GM03348 (cell line): ENCODE measurements at places on chromosomes 11 and 22.

DNA sequence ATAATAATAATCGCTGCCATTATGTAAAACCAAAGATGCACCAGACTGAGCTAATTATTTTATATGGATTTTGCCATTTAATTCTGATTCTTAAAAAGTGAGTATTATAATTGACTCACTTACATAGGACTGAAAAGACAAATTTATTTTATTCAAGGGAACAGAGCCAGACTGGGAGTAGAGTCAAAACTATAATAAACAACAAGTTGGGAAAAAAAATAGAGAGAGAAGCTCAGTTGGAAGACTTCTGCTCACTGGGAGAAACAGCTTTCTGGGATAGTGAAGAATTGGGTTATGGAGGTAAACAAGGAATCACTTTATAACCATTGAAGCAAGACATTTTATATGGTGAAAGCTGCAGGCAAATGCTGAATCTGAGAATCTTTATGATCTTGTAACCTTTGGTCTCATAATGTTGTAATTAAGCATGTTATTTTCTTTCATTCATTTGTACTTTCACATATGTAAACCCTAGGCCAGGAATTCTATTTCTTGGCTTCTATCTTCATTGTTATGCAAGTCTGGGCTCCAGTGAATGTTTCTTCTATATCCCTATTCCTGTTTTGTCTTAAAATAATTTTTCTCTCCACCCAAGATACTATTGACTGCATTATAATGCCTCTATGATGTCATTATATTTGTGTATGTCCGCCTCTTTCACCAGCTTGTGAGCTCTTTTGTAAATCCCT is 725.3 kb upstream of the CCDC179 start:
- no peak for DNase-seq

DNA sequence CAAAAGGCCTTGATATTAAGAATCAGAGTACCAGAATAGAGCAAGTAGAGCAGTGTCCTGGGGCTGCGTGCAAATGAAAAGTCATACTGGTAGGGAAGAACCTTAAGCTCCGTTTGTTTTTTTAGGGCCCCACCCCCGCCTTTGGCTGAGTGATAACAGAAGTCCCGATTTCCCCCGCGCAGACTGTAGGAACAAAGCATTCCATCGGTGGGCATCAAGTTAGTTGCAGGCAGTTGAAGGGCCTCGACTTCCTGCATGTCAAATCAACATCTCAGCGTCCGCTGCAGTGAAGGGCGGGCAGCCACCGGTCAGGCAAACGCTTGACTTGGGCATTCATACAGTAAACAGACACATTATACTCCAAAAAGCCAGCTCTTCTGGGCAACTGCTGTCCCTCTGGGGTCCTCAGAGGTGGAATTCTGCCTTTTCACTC is 11.7 kb downstream of the LRP4 start:
- DNase-seq, result no peak

GRCh38 chr22:44340271-44341239 is 27.8 kb upstream of the SHISAL1 start:
- no peak for DNase-seq

DNA sequence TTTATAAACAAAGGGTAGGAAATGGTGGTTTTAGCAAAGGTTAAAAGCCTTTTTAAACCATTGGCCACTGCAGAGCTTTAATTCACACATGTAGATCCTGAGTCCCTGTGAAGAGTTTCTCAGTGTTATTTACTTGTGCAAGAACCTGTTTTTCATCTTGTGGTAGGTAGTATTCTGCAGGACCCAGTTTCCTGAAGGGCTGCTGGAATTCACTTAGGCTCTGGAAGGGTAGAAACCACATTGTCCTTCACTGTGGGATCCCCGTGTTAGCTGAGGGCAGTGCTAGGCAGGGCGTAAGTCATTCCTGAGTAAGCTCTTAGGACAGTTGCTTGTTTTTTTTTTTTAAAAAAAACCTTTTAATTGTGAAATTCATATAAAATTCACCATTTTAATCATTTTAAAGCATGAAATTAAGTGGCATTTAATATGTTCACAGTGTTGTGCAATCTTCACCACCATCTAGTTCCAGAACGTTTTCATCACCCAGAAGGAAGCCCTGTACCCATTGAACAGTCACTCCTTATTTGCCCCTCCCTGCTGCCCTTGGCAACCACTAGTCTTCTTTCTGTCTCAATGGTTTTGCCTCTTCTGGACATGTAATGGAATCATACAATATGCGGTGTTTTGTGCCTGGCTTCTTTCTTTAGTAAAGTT is 77.7 kb downstream of the C22orf31 start:
- DNase-seq, result no peak

DNA sequence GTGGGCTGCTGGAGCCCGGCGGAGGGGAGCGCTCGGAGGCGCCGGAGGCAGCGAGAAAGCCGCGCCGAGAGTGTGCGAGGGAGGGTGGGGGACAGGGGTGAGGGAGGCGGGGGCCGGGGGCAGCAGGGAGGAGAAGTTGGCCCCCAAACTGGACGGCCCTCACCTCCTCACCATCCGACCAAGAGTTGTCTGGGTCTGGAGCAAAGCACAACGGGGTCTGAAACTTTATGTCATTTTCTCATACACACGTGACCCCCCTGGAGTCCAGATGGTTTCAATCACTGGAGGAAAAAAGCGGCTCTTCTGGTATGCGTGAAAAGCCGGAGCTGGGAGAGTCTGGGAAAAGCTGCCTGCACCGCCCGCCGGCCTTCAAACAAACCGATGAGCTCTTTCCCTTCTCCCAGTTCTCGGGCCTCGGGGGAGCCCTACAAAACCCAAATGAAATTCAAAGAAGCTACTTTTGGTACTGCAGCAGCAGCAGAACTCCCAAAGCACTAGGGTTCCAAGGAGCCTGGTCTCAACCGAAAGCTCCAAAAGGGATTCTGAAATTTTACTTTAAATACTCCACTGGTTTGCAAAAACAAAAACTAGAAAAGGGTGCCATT is 39.7 kb upstream of the AKIP1 start:
- peak; percentile 90 for DNase-seq

- no peak for DNase-seq
These were observed 11.4 kb downstream of the RTN4R start for GRCh38 chr22:20256551-20257211.

DNA sequence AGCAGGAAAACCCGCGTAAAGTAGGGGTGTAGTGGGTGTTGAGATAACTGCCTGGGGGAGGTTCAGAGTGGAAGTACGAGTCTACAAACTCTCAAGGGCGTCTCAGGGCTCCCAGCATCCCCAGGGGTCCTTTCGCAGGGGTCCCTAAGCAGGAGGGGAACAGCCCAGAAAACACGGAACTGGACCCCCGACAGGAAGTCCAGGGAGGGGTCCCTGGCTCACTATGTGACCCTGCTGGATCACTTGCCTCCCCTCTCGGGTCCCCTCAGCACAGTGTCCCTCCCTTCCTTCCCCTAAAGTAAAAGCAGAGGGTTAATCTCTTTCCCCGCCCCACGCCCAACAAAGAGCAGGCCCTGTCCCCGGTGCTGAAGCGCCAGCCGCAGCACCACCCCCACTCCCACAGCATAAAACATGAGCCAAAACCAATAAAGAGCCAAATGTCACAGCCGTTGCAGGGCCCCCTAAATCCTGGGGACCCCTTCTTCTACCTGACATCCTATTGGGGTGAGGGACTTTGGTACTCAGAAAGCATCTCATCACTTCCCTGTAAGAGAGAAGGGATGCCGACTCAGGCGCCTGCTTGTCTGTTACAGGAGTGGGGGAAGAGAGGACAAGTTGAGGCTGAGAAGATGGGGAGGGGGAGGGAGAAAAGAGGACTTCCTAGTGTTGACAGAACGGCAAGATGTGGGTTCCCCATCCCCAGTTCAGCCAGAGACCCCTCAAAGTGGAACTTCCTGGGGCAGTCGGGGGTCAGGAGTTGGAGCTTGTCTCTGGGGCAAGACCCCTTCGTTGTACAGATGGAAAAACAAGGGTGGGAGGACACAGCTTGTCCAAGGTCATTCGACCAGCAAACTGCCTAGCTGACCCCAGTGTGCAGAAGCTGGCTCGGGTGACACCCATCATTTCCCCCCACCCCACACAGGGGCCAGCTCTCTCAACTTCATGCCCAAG is 1.4 kb upstream of the NEFH start:
- peak; percentile 55 for DNase-seq

DNA sequence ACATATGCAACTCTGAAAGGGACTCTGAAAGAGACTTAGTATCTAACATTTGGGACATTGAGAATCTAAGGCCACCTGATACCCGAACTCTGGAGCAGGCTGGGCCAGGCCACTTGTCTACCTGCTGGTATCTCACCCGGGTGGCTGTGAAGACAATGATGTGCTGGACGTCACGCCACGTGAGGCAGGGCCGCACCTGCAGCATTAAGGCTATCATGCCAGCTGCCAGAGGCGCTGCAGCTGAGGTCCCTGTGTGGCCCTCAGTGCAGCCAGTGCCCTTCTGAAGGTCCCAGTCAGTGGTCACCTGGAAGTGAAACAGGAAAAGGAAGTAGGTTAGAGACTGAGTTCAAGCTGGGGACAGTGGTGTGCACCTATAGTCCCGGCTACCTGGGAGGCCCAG is 12.4 kb downstream of the PCSK7 start:
- DNase-seq, result no peak

DNA sequence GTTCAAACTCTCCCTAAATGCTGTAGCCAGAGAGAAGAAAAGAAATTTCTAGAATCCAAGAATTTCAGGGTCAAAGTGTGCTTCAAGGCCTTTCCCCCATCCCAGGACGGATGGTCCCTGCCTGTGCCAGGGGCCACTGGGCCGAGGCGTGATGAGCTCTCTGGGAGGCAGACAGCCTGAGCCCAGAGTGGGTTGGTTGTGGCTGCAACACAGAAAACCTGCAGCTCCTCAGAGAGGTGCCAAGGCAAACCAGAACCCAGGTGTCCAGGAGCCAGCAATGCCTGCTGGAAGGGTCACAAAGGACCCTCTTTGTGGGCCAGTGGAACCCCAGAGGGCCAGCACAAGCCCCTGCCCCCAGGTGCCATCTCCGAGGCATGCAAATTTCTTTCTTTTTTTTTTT is 2.6 kb upstream of the APOL6 start:
- no peak for DNase-seq

GRCh38 chr11:59040607-59041006 is 45.5 kb upstream of the GLYATL1B start:
- DNase-seq, result no peak

DNA sequence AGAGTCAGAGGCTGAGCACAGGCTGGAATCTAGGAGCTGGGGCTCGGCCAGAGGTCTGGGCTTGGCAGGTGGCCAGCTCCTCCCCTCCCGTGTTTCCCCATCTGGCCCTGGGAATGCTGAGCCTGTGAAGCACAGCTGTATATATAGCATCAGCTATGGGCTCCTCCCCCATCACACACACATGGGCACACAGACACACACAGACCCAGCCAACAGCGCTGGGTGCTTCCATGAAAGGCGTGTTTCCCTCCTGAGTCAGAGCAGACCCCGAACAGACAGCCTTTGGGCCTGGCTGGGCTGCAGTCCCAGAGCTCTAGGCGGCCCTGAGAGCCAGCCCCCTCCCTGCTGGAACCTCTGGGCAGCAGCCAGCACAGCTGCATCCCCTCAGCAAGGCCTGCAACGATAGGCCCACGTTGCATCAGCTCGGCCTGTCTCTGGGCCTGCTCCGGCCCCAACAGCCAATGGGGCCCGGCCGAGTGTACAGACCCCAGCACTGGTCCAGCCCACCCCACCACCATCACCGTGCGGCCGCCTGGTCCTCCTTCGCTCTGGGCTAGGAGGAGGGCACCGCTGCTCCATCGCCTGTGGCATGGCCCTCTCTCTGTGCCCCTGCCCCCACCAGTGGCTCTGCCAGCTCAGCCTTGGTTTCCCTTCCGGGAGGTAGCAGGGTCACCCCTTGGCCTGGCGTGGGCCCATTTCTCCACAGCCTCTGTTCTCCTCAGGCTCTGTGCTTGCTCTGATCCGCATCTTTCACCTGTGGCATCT is 7.6 kb upstream of the SERPINH1 start:
- peak; percentile 95 for DNase-seq

GRCh38 chr11:130247319-130247718 is 67.4 kb downstream of the ZBTB44 start:
- no peak for DNase-seq

DNA sequence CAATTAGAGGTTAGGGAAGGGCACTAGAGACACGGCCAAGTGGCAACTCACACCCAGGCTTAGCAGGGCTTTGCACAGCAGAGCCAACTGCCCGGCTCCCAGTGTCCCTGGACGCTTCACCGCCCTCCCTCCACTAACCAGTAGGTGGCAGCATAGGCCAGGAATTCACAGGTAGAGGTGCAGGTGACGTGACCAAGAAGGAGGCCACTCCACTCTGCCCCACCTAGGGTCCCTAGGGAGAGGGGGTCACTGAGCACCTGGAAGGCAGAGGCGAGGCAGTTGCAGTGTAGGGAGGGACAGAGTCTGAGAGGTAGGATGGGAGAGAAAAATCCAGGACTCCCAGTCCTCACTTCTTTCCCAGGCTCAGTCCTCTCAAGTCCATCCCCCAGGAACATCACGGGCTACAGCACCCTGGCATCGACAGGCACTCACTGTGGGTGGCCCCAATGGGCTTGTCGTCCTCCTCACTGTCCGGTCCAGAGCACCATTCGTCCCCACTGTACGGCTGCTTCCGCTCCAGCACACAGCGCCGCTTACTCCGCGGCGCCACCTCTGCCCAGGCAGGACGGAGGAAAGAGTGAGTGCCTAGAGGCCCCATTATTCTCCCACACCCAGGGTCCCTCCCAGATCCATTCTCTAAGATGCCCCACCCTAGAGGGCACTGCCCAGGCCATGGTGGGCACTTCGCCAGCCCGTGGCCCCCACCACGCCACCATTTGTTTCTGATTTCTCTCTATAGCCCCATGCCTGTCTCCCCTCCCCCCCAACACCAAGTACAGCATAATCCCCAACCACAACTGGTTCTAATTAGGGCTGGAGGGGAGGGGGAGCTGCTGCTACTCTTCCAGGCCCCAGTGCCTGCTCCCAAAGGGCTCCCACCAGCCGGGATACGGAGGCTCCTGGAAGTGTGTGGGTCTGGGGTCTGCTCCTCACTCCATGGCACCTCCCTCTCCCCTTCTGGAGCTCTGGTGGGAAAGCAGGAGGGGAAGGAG is 18.4 kb downstream of the BCL9L start:
- DNase-seq, result peak; percentile 84

DNA sequence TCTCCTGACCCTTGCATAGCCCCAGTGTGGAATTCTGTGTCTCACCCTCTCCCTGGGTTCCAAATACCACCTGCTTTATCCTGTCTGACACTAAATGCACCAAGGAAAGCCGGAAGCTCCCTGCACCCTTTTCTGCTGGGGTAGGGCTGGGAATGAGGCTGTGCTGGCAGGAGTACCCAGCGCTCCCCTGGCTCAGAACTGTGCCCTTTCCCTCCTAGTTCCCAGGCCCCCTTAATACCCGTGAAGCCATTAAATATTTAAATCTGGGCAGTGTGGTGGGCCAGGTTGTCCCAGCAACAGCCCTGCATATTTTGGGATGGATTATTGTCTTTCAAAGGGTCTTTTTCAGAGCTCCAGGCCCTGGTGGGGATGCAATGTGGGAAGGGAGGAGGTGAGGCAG is 63.0 kb downstream of the TP53I11 start:
- no peak for DNase-seq

- no peak for DNase-seq
These were observed 14.2 kb downstream of the LRP5 start for GRCh38 chr11:68326334-68327215.
